ENCODE measurements at places on chromosomes 3 and 15. TPM values are rescaled to one million over a fixed set of nuclear protein-coding genes. Genes with fewer than 3 reads are reported as not detected.

The GPR149 gene
- not detected for total RNA-seq

The IGSF10 gene
- total RNA-seq = 1.6 TPM

The FEZF2 gene
- total RNA-seq = not detected

The ARGFX gene
- not detected for total RNA-seq

The PLA2G4E gene
- not detected for total RNA-seq

The SCN11A gene
- total RNA-seq = not detected

The TMEM207 gene
- not detected for total RNA-seq
